Trophoblast cell (in vitro differentiated cells and primary cell): ENCODE measurements at places on chromosomes 12 and 14.
A peak's percentile ranks its signal among the peaks of the same experiment; 100 is the strongest.

DNA sequence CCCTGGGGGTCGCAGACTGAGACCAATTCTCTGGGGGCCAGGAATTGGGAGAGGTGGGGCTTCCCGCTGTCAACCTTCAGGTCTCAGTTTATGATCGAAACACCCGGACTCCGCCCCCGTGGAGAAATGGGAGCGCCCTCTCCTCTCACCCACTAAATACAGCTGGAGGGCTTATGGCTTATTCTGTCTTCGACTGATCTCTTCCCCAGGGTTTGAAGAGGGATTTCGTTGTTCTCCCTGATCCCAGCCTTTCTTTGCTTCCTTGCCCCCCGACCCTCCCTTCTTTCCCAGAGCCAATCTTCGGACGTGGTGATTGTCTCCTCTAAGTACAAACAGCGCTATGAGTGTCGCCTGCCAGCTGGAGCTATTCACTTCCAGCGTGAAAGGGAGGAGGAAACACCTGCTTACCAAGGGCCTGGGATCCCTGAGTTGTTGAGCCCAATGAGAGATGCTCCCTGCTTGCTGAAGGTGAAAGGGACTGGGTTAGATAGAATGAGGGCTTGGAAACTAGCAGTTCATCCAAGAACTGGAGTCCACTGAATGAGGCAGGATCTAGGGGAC lies 607 bp downstream of the OS9 start:
- peak; percentile 9 for DNase-seq

GRCh38 chr12:113236539-113237399 lies 15.5 kb downstream of the TPCN1 start:
- DNase-seq, result no peak

DNA sequence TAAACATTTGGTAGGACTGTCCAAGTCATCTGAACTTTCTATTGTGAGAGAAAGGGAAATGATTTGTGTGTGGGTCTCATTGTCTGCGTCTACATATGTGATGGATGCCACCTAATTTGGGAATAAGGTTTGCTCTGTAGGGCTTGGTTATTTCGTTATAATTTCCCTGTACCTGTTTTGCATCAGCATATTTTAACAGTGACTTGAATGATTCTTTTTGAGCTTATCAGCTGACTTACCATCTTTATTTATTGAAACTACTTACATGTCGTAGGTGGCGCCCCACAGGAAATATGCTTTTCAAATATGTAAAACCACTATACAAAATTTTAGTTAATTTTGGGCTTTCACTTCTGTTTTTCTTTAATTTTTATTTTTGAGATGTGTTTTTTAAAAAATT lies 56.5 kb upstream of the BCAT1 start:
- DNase-seq, result no peak

DNA sequence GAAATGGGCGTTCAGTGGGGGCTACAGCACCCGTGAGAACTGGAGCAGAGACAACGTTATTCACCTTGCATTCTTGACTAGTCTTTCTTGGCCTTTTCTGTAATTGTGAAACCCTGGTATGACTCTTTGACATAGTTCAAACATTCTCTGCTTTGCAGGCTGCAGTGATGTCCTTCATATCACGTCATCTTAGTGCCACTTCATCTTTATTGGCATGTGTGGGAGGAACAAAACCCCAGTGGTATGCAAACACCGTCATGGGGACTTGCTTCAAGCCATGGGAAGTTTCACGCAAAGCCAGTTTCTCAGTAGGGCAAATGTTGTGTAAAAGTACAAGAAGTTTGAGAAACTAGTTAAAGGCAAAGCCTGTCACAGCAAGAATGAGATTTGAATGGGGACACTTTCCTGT lies 20.2 kb upstream of the DUSP16 start:
- DNase-seq, result peak; percentile 94

- no peak for DNase-seq
These were observed 118.9 kb downstream of the VEZT start for GRCh38 chr12:95336387-95337067.
